Muscle of arm (tissue), 14 donors: ENCODE measurements at places on chromosomes 16 and 17. TPM values are rescaled to one million over a fixed set of nuclear protein-coding genes. Genes with fewer than 3 reads are reported as not detected.

- DNase-seq: no peak
Measured at GRCh38 chr16:85584267-85584666, 28.9 kb upstream of the GSE1 start.

GRCh38 chr17:51351890-51352289, 91.5 kb downstream of the UTP18 start:
- DNase-seq: peak; percentile 94

- DNase-seq: no peak
Measured at GRCh38 chr16:578870-579405, 9.2 kb downstream of the PIGQ start.

GRCh38 chr16:69542974-69543373, 22.8 kb upstream of the NFAT5 start:
- DNase-seq: no peak

DNA sequence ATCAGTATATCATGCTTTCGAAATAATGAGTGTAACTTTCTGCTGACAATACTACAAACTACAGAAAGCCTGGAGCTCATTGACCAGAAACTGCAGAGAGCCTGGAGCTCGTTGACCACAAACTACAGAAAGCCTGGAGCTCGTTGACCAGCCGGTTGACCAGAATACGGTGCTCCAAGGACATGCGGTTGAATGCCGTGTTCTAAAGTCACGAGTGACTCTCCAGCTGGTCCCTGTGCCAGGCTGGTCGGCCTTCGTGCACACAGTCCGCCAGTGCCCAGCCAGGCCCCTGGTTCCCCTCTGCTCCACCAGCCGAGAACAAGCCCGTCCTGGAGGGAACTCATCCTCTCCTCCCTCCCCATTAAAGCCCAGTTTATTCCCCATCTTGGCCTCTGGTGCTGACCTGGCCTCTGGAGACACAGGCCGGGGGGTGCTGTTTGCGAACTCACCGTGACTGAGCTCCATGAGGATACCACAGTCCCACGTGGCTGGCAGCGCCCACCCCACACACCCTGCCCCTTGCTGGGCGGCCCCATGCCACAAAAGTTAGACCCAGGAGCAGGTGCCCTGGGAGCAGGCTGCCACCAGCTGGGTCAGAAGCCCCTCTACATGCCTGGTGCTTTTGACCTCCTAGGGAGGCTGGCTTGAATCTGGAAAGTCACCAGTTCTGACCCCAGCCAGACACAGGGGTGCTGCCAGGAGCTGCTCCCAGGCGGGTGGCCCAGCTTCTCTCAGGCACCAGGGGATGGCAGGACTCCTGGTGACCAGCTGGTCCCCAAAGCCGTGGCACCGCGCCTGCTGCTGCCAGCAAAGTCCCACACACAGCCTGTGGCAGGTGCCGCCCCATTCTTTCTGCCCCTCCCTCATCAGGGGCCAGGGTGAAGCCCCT, 15.5 kb upstream of the CDH15 start:
- DNase-seq: no peak

DNA sequence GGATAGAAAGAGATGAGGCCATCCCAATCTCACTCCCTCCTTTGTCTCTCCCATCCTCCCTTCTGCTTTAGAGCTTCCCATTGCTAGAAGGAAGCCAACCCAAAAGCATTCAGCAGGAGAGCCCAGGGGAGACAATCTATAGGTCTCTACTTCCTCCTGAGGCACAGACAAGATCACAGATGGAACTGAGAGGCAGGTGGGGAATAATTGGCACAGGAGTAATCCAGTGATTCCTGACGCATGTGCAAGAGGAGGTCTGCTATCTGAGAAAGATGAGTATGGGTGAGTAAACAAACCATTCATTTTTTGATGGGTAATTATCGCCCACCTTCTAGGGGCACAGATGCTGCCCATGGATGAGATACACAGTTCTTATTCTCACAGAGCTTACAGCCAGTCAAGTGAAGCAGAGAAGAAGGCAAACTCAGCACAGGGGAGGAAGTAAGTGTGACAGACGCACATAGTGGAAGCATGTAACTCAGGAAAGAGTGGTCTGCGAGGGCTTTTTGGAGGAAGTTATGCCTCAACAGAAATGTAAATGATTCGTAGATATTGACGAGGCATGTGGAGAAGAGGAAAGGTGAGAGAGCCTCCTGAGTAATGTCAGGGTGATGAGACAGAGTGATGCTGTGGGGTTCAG, 88.9 kb upstream of the HLF start:
- DNase-seq: no peak

DNA sequence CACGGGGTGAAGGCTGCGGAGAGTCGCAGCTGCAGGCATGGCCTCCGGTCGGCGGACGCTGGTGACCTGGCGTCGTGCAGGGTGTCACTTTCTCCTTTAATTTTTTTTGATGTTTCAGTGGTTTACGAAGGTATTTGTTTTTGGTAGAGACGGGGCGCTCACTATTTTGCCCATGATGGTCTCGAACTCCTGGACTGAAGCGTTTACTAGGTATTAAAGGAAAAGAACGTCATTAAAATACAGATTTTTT, 17.1 kb downstream of the ZNF213 start:
- no peak for DNase-seq

DNA sequence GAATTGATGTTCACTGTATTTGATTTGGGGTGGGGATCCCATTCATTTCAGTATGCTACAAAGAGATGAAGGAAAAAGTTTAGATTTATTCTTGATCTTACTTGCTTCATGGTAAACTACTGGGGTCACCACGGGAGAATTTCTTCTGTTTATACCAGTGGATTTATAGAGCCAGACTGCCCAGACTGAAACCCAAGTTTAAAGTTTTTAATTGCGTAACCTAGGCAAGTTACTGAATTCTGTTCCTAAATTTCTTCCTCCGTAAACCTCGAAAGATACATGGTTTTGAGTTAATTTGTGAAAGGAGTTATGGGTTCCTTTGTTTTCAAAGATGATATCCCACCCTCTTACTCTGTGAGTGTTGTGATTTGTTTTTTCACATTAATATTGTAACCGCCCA, 26.4 kb downstream of the PIGL start:
- no peak for DNase-seq

- no peak for DNase-seq
Measured at GRCh38 chr17:38882870-38883269, 13.0 kb downstream of the LASP1 start.

- DNase-seq: no peak
Measured at GRCh38 chr16:27202923-27203506, 311 bp upstream of the KDM8 start.

The TBKBP1 gene
- polyA plus RNA-seq: 22.7 TPM

The ZNF629 gene
- polyA plus RNA-seq: 14.3 TPM
